Sigmoid colon (tissue), 7 donors: ENCODE measurements at places on chromosomes 1 and 21. TPM values are rescaled to one million over a fixed set of nuclear protein-coding genes. Genes with fewer than 3 reads are reported as not detected.

The PPIAL4G gene
- 0.28 TPM for total RNA-seq

The TTLL10 gene
- not detected for total RNA-seq

The MAP1LC3C gene
- total RNA-seq = not detected

The PGLYRP4 gene
- total RNA-seq = not detected

DNA sequence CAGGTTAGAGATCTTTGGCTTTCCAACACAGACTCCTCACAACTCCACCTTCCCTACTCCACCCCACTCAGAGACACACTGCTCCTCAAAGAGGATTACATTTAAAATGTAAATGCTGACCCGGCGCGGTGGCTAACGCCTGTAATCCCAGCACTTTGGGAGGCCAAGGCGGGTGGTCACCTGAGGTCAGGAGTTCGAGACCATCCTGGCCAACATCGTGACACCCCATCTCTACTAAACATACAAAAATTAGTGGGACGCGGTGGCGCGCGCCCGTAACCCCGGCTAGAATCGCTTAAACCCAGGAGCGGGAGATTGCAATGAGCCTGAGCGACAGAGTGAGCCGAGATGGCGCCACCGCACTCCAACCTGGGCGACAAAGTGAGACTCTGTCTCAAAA, 1.8 kb upstream of the ANP32E start:
- peak; percentile 61 for DNase-seq
- no peaks in the 10 kb centered on the region for H3K27me3 ChIP-seq
- peaks cover 19% of the 10 kb centered on the region for H3K4me1 ChIP-seq
- no peaks in the 10 kb centered on the region for H3K36me3 ChIP-seq

DNA sequence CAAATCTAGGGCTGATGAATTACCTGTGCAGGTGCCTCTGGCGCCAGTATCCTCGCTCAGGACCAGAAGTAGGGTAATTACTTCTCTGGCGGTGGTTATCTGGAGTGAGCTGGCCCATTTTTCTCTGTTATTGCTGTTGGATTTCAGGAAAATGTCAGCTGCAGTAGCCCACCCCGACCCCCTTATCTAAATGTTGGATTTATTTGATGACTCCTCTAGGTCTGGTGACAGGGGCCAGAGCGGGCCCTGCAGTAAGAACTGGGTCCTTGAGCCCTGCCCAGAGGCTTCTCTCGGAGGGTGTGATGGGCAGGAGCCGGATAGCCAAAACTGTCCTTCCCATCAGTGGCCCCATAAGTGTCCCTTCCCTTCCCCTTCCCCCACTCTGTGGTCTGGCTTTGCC, 384.3 kb downstream of the PTPRU start:
- H3K4me1 ChIP-seq = no peaks in the 10 kb centered on the region
- H3K4me3 ChIP-seq = no peak overlapping the region
- peaks cover 6% of the 10 kb centered on the region for H3K27me3 ChIP-seq
- DNase-seq = no peak
- H3K27ac ChIP-seq = no peak overlapping the region

GRCh38 chr1:226679853-226680516, 59.1 kb downstream of the ITPKB start:
- no peaks in the 10 kb centered on the region for H3K27me3 ChIP-seq
- no peak overlapping the region for H3K27ac ChIP-seq
- H3K36me3 ChIP-seq = no peaks in the 10 kb centered on the region
- peak; percentile 96 for DNase-seq

- peaks cover 13% of the 10 kb centered on the region for H3K4me1 ChIP-seq
- H3K27ac ChIP-seq = peak overlapping the region; percentile 41
- H3K27me3 ChIP-seq = no peaks in the 10 kb centered on the region
- peak; percentile 56 for DNase-seq
- H3K36me3 ChIP-seq = no peaks in the 10 kb centered on the region
Measured at GRCh38 chr1:19639999-19640362, 4.1 kb upstream of the NBL1 start.

- H3K4me1 ChIP-seq = peaks cover 30% of the 10 kb centered on the region
- H3K27me3 ChIP-seq = no peaks in the 10 kb centered on the region
- no peak overlapping the region for H3K4me3 ChIP-seq
- no peaks in the 10 kb centered on the region for H3K36me3 ChIP-seq
Measured at GRCh38 chr1:54781023-54781723, 16.9 kb upstream of the PARS2 start.

GRCh38 chr1:112358798-112359408, 37.1 kb upstream of the CTTNBP2NL start:
- peak overlapping the region; percentile 58 for H3K27ac ChIP-seq
- no peaks in the 10 kb centered on the region for H3K36me3 ChIP-seq
- H3K4me1 ChIP-seq = peaks cover 26% of the 10 kb centered on the region
- peak overlapping the region; percentile 27 for H3K4me3 ChIP-seq

DNA sequence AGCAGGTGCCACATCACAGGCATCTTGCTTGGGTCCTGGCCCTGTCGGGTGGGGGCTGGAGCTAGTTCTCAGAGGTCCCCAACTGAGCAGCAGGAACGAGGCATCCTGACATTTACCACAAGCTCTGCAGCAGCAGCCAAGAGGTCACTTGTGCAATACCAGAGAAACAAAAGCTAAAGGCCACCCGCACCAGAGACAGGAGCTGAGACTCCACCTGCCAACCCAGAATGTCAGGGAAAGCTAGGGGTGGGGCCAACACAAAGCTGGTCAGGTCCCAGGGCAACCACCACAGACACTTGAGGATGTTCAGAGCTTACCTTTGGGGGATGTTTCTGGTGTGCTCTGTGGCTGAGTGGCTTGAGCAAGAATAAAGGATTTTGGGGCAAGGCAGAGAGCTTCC, 13.6 kb upstream of the SYT6 start:
- H3K27ac ChIP-seq = no peak overlapping the region
- no peaks in the 10 kb centered on the region for H3K27me3 ChIP-seq
- H3K4me1 ChIP-seq = no peaks in the 10 kb centered on the region
- no peak overlapping the region for H3K4me3 ChIP-seq
- no peaks in the 10 kb centered on the region for H3K36me3 ChIP-seq
- no peak for DNase-seq

- DNase-seq = peak; percentile 48
- H3K27ac ChIP-seq = peak overlapping the region; percentile 44
- H3K27me3 ChIP-seq = peaks cover 2% of the 10 kb centered on the region
- no peak overlapping the region for H3K4me3 ChIP-seq
- peaks cover 13% of the 10 kb centered on the region for H3K4me1 ChIP-seq
- H3K36me3 ChIP-seq = no peaks in the 10 kb centered on the region
Measured at GRCh38 chr21:41369920-41370839, 8.4 kb downstream of the MX2 start.

GRCh38 chr1:7229696-7230631, 444.7 kb downstream of the CAMTA1 start:
- no peak overlapping the region for H3K4me3 ChIP-seq
- no peaks in the 10 kb centered on the region for H3K27me3 ChIP-seq
- no peak overlapping the region for H3K27ac ChIP-seq
- H3K4me1 ChIP-seq = no peaks in the 10 kb centered on the region
- no peak for DNase-seq

DNA sequence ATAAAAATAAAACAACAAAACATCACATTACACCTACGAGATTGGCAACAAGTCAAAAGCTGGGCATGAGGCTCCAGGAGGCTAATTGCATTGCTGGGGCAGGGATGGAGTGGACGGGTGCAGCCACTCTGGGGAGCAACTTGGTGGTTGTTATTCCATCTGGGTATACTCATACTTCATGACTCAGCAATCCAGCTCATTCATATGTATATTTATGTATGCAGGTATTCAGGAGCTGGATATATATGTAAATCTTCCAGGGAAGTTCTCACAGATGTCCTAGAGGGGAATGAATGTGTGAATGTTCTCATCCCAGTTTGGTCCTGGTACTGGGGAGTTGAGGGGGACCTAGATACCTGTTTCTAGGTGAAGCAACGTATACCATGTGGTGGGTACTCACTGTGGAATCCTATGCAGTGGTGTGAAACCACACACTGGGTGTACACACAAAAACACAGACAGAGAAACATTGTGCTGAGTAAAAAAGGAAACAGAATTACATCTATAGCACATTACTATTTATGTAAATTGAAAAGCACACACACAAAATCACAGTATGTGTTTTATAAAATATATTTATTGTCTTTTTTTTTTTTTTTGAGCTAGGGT, 79.7 kb upstream of the RAB4A start:
- DNase-seq = no peak
- no peaks in the 10 kb centered on the region for H3K36me3 ChIP-seq
- no peak overlapping the region for H3K4me3 ChIP-seq
- no peaks in the 10 kb centered on the region for H3K4me1 ChIP-seq
- H3K27me3 ChIP-seq = no peaks in the 10 kb centered on the region

- DNase-seq = no peak
- no peak overlapping the region for H3K4me3 ChIP-seq
- peaks cover 36% of the 10 kb centered on the region for H3K36me3 ChIP-seq
- H3K4me1 ChIP-seq = no peaks in the 10 kb centered on the region
- no peak overlapping the region for H3K27ac ChIP-seq
- H3K27me3 ChIP-seq = no peaks in the 10 kb centered on the region
Measured at GRCh38 chr1:11057477-11057876, 2.3 kb downstream of the SRM start.

- H3K4me1 ChIP-seq = no peaks in the 10 kb centered on the region
- H3K36me3 ChIP-seq = no peaks in the 10 kb centered on the region
- H3K27me3 ChIP-seq = no peaks in the 10 kb centered on the region
- no peak overlapping the region for H3K4me3 ChIP-seq
- no peak for DNase-seq
- no peak overlapping the region for H3K27ac ChIP-seq
Measured at GRCh38 chr1:154849645-154850131, 20.4 kb downstream of the KCNN3 start.

DNA sequence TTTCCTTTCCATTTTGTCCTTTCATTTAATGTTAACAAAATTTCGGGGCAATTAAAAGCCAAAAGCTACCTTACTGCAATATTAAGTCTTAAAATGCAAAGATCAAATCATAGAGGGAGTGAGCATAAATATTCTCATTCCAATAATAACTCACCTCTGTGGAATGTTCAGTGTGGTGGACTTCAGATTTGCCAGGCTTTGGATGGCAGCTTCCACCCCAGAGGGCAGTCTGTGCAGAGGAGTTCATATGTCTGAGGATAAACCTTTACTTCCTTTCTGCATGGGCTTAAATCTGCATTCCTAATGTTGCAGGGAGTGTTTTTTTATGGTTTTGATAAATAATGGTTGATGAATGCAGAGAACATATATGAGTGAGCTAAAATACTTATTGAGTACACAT, 16.3 kb downstream of the KIAA0040 start:
- H3K27ac ChIP-seq = no peak overlapping the region
- no peak overlapping the region for H3K4me3 ChIP-seq
- no peaks in the 10 kb centered on the region for H3K27me3 ChIP-seq
- no peaks in the 10 kb centered on the region for H3K36me3 ChIP-seq
- no peak for DNase-seq

GRCh38 chr1:7678491-7679158, 92.5 kb upstream of the VAMP3 start:
- no peaks in the 10 kb centered on the region for H3K27me3 ChIP-seq
- no peak overlapping the region for H3K4me3 ChIP-seq
- H3K27ac ChIP-seq = no peak overlapping the region
- no peaks in the 10 kb centered on the region for H3K36me3 ChIP-seq
- no peaks in the 10 kb centered on the region for H3K4me1 ChIP-seq
- DNase-seq = no peak
